ENCODE measurements at places on chromosomes 6 and 20.

DNA sequence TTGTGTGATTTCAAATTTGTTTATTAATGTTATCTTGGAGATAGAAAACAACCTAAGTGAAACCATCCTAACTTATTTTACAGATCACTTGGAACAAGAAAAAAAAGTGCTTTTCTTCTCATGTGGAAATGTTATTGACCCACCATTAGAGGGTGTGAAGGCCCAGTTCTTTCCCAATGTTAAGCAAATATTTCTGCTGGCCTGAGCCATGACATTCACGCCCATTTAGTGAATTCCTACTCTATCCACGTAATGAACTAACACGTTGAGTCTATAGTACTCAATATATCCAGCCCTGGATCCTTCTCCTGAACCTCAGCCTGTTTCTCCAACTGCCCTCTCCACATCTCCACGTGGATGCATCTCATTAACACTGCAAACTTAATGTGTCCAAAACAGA lies 180.6 kb upstream of the ZFP64 start:
- no peak for DNase-seq

GRCh38 chr20:60759651-60760050 lies 492.4 kb upstream of the CDH4 start:
- no peak for DNase-seq

DNA sequence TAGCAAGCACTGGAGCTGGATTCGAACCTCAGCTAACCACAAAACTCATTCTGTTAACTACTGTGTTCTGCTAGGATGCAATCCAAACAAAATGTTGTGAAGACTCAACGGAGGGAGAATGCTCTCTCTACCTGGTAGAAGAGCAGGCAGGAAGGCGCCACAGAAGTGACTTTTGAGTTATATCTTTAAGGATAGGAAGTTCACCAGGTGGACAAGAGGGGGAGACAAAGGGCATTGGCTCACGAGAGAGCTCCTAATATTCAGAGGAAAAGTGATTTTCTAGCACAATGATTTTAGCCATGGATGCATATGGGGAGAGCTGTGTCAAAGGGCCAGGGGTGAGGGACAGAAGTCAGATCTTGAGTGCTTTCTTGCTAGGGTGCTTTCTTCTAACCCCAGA lies 108.4 kb upstream of the MAFB start:
- no peak for DNase-seq

GRCh38 chr6:144402750-144403149 lies 117.6 kb downstream of the UTRN start:
- DNase-seq = no peak

GRCh38 chr6:11621119-11621518 lies 83.6 kb downstream of the TMEM170B start:
- no peak for DNase-seq

GRCh38 chr20:34475979-34476736 lies 40.1 kb upstream of the DYNLRB1 start:
- DNase-seq = no peak

- no peak for DNase-seq
Measured at GRCh38 chr6:71476872-71477271, 188.3 kb downstream of the OGFRL1 start.

GRCh38 chr6:162090734-162091133 lies 636.8 kb downstream of the PRKN start:
- DNase-seq = peak; percentile 94

GRCh38 chr20:48614593-48615274 lies 213.1 kb downstream of the PREX1 start:
- DNase-seq = no peak

GRCh38 chr6:140970485-140970884 lies 1162.2 kb upstream of the GJE1 start:
- DNase-seq = no peak

DNA sequence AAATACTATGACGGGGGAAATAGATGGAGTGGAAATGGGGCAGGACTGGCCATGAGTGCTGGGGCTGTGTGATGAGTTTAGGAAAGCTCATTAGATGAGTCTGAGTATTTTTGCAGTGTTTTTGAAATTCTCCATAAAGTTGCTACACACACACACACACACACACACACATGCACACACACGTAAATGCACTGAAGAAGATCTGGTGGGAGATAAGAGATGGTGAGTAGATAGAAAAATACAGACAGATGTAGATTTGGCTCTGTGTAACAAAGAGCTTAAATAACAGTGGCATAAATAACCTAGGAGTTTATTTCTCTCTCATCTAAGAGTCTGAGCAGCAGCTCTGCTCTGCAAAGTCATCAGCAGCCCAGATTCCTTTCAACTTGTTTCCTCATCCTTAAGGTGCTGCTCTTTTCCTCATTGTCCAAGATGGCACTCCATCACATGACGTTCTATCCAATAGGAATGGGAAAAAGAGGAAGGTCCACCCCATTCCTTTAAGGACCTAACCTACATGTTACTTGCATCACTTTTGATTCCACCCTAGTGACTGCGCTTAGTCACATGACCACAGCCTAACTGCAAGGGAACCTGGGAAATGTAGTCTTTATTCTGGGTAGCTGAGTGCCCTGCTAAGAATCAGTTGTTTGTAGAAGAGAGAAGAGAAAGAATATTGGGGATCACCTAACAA lies 76.4 kb downstream of the EYA2 start:
- peak; percentile 74 for DNase-seq

GRCh38 chr20:50689864-50690649 lies 1.3 kb downstream of the RIPOR3 start:
- DNase-seq = peak; percentile 29

DNA sequence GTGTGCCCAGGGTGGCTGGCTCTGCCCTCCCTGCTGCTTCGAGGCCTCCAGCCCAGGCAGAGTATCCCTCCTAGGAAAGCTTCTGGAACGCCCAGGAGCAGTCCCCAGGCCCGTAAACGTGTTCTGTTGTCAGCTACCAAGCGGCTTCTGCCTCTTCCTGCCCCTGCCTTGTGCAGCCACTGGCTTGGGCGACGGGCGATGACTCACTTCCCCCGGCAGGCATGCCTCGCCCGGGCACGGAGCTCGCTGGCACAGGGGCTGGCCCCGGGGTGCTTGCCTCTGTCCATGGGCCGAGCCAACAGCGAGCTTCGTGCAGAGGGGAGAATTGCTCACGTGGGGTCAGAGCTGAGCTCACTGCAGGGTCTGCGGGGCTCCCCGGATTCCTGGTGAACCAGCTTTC lies 86.7 kb upstream of the THBS2 start:
- no peak for DNase-seq

DNA sequence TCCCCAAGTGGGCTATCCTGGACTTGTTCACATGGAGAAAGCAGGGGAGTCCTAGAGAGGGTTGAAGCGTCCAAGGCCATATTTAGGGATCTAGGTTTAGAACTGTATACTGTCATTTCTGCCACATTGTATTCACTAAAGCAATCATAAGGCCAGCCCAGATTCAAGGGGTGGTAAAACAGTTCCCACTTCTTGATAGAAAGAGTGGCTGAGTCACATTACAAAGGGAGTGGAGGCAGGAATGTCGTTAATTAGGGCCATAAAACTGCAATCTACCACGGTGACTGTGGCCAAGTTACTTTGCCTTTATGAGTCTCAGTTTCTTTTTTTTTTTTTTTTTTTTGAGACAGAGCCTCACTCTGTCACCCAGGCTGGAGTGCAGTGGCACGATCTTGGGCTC lies 7.4 kb upstream of the UBR2 start:
- DNase-seq = no peak

DNA sequence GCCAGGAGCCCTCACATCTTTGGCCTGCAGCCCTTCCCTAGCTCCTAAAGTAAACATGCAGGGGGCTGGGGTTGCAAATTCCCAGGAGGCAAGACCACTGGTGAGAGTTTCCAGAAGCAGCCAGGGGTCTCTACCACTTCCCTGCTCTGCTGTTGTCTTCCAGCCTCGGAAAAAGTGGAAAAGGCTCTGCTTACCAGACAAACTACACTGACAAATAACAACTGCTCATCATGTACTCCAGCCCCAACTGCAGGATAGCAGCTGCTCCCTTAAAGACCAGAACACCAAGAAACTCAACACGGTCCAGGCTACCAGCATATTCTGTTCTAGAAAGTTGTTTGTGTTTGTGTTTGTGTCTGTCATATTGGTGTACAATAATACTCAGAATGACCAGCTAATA lies 187.5 kb upstream of the MARCKS start:
- no peak for DNase-seq

DNA sequence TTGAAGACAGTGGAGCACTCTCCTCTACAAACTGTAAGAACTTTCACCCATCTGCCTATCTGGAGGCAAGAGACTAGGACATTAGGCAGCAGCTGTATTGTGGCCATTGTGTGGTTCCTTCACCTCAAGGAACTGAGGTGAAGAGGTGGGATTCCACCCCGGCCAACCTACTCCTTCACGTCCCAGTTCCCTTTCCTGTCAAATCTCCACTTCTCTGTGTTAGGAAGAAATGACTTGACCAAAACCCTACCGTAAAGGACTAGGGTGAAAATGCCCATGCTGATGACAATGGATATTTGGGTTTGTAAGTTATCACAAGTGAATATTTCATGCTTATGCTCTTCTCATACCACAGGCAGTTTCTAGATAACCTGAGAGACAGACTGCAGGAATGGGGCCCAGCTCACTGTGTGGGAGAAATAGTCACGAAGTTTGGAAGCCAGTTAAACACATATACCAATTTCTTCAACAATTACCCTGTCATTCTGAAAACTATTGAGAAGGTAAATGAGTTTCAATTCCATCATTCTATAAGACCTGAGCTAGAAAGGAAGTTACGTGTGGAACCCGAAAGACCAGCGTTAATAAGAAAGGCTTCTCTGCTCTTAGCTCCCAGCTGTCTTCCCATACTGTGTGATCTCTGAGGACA lies 86.6 kb downstream of the ECT2L start:
- DNase-seq = no peak

DNA sequence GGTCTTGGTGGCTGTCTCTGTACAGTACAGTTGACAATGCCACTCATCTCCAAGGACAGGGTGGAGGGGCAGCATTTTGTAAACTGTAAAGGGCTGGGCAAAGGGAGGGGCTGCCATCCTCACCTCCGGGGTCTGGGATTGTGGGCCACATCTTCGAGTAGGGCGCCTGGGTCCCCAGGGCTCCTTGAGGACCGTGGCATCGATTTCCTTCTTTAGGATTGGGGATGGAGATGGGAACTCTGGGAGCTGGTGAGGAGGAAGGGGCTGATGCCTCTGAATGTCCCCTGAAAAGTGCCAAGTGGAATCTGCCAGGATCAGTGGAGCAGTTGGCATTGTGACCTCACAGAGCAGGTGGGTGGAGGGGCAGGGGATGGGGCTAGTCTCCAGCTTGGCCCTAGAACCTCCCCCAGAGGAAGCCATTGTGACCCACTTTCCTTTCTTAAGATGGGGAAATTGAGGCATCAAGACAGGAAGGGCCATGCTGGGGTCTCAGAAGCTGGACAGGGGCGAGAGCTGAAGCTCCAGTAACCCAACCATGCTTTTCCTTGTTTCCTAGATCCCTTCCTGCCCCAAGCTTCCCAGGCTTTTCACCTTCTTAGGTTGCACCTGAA lies at the start of gene SUN5:
Gene SUN5 (minus strand): TSS at position 293 of the 611 bp plus-strand sequence. CDS start 93 bp downstream, at position 200.
- DNase-seq = no peak

- DNase-seq = no peak
Measured at GRCh38 chr6:3128356-3129108, 10.0 kb downstream of the BPHL start.

Data from fibroblast of skin of left biceps (primary cell).